ENCODE measurements at places on chromosomes 16 and 17.

GRCh38 chr16:11495066-11495407 lies 91.7 kb downstream of the LITAF start:
- DNase-seq: no peak

DNA sequence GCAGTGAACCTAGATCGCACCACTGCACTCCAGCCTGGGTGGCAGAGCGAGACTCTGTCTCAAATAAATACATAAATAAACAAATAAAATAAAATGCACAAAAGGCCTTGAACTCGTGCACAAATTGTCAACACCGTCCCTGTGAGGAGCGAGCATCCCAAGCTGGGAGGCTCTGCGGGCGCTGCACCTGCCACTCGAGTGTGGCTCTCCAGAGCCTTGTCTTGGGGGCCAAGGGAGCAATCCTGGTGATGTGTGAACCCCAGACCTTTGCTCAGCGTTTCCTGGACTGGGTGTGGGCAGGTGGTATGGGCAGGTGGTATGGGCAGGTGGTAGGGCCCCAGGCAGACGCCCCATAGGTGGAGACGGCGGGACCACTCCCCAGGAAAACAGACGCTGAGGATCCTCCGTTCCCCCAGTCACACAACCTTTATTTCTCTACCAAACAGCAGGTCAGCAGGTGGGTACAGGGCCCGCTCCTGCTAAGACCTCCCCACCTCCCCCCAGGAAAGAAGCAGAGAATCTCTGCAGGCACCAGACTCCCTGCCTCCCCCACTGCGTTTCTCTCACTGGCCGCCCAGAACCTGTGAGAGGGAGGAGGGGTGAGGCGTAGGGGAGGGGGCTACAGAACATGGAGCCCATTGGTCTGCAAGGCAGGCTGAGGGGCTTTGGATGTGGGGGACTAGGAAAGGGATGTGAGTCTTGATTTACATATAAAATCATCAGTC lies 7.4 kb upstream of the P2RX1 start:
- DNase-seq: no peak

DNA sequence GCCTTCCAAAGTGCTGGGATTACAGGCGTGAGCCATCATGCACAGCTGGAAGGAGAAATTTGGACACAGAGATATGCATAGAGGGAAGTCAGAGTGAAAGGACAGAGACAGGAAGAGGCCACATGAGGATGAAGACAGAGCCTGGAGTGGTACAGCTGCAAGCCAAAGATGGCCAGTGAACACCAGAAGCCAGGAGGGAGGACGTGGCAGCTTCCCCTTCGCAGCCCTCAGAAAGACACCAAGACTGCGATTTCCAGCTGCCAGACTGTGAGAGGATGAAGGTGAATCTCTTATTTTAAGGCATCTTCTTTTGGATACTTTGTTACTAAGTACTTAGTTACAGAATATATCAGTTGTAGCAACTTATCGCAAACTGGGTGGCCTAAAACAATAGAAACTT lies 60.5 kb upstream of the PLCG2 start:
- DNase-seq: no peak

- DNase-seq: no peak
Measured at GRCh38 chr17:31561469-31562375, 170.2 kb downstream of the RAB11FIP4 start.
